ENCODE measurements at places on chromosomes 1 and 21.

DNA sequence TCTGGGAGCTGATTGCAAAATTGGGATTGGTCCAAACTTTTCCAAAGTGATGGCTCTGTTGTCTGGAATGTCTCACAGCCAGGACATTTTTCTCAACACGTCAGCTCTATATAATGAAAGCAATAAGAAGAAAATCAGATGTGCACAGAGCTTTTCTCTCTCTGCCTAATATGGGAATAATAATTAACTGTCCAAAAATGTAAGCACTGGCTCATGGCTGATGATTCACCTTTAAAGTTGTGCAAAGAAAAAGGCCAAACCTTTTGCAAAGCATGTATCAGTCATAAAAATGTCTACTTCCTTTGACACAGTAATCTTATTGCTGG is 30.4 kb downstream of the ZNF281 start:
- DNase-seq, result no peak

DNA sequence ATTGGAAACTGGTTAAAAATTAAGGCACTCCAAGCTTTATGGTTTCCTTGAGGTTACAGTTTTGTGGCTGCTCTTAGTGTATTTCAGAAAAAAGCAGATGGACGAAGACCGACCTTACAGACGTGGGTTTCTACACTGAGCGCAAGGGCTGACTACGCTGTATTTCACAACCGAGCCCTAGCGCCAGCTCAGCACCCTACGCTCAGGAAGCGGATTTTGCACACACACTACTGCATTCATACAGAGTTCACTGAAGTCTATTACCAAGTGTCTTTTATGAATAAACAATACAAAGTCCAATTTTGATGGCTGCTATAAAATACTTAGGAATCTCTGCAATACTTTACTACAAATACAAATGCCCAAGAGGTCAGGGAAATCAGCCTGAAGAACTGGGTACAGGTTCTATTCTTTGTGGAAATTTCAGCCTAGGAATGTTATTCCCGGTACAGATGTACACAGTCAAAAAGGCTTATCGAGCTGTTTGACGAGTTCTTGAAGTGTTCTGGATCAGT is 23.8 kb downstream of the PTTG1IP start:
- no peak for DNase-seq

DNA sequence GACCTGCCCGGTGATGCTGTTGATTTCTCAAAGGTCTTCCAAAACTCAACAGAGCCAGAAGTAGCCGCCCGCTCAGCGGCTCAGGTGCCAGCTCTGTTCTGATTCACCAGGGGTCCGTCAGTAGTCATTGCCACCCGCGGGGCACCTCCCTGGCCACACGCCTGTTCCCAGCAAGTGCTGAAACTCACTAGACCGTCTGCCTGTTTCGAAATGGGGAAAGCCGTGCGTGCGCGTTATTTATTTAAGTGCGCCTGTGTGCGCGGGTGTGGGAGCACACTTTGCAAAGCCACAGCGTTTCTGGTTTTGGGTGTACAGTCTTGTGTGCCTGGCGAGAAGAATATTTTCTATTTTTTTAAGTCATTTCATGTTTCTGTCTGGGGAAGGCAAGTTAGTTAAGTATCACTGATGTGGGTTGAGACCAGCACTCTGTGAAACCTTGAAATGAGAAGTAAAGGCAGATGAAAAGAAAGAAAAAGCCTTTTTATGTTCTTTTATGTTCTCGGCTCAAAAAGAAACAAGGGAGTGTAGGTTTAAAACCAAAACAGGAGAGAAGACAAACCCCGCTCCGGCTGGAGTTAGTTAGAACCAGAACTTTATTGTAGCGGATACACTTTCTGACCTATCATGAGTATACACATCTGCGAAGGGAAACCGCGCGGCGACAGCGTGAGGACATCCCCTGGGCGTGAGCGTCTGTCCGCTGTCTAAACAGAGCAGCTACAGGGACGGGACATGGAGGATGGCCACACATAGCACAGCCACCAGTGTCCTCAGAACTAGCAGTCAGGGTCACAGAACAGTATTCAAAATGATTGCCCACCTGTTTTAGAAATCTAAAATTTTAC is 77.1 kb downstream of the PIK3CD start:
- no peak for DNase-seq

DNA sequence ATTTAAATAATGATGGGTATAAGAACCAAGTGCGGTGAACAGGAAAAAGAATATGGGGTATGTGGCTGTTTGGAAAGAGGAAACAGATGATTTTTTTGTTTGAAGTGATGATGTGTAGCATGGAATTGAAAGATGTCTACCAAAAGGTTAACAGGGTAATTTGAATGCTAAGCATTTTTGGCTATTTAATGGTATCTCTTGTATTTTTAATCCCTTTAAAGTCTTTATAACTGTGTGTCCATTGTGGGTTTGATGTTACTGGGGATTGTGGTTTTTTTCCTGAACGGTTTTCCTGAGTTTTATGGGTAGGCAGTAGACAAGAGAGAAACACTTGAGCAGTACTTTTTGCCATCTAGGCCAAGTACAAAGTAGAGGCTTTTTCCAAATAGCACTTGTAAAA is 63.2 kb downstream of the PRDM2 start:
- DNase-seq, result no peak

DNA sequence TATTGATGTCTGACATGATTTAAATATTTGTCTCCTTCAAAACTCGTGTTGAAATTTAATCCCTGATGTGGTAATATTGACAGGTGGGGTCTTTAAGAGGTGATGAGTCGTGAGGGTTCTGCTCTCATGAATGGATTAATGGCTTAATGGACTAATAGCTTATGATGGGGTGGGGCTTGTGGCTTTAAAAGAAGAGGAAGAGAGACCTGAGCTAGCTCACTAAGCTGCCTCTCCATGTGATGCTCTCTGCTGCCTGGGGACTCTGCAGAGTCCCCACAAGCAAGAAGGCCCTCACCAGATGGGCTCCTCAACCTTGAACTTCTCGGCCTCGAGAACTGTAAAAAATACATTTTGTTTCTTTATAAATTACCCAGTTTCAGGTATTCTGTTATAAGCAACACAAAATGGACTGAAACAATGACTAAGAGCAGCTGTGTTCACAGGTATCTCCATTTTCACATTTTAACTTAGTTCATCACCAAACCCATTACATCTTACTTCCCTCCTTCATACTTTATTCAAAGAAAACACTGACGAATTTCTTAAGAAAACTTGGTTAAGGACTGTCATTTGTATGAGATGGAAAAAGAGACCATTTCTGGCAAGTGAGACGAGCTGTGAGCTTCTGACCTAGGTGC is 12.1 kb upstream of the AIM2 start:
- no peak for DNase-seq

GRCh38 chr1:17016317-17016661 is 4.6 kb upstream of the ATP13A2 start:
- no peak for DNase-seq

DNA sequence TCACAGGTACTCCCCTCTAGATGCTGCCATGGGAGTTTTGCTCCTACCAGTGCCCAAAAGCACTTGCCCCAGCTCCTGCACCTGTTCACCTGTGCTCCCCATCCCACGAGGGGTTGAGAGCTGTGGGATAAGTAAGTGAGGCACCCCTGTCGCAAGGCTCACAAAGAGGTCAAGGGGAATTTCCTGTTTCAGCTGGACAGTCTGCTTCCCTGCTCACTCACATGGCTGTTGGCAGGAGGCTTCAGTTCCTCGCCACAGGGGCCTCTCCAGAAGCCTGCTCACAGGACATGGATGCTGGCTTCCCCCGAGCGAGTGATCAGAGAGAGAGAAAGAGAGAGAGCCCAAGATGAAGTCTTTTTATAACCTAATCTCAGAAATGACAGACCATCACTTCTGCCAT is 8.7 kb upstream of the NCMAP start:
- no peak for DNase-seq

DNA sequence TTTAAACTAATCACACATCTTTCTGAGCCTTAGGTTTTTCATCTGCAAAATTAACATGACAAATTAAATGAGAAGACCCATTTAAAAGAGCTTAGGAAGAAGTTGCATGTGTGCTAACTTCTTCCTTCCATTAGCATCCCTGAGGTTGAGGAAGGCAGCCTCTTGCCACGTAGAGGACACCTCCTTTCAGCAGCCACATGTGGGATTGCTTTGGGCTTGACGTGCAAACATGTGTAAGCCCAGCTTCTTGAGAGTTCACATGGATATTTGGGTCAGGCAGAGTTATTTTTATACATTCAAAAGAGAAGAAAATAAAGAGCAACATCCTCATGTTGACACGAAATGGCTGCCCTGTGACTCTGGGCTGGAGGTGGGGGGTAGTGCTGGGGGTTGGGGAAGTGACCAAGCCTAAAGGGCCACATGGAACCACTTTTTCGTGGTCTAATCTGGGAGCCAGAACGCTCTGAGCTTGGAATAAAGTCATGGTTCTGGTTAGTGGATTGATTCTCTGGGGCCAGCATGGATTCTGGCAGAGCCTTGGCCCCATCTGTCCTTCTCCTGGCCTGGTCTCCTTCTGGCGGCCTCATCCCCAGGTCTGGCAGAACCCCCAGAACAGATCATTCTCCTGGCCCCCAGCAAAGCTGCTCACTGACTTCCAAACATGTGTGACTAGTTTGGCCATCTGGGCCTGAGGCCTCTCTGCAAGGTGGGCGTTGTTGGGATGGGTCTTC is 137.1 kb upstream of the USP24 start:
- no peak for DNase-seq

DNA sequence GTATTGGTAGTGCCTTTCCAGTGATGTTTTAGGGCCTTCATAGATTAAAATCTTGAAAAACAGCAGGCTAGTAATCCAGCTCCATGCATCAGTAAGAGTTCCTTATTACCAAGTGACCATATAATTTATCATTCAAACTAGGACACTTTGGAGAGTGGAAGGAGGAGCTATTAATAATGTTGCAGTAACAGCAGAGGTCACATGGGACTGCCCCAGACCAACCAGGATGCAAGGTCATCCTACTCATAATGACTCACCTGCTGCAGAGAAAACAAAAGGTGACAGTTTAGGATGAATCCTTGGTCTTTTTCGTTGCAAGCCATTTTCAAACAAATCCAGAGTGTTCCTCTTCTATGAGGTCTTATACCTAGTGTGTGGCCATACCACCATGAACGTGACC is 187.4 kb downstream of the NUF2 start:
- no peak for DNase-seq

GRCh38 chr1:180309338-180309737 is 79.3 kb downstream of the LHX4 start:
- no peak for DNase-seq

DNA sequence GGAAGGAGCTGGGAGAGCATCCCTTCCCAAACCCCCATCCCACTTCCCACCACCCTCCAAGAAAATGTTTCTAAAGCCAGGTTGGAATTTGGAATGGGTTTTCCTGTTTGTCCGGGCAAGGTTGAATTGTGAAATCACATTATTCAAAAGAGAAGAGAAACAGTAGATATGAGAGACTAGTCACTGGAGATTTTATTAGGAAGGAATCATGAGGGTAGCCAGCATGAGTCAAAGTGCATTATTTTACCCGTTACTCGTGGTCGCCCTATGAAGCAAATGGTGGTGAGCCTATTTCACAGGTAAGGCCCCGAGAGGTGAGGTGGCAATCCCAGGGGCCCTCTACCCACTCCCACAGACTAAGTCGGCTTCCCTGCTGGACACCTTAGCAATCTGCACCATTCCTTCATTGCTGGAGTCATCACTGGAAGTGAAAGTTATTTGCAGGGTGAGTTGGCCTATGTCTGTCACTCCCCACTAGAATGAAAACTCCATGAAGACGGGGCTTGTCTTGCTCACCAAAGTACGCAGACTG is 52.8 kb downstream of the TOMM20 start:
- DNase-seq, result no peak

DNA sequence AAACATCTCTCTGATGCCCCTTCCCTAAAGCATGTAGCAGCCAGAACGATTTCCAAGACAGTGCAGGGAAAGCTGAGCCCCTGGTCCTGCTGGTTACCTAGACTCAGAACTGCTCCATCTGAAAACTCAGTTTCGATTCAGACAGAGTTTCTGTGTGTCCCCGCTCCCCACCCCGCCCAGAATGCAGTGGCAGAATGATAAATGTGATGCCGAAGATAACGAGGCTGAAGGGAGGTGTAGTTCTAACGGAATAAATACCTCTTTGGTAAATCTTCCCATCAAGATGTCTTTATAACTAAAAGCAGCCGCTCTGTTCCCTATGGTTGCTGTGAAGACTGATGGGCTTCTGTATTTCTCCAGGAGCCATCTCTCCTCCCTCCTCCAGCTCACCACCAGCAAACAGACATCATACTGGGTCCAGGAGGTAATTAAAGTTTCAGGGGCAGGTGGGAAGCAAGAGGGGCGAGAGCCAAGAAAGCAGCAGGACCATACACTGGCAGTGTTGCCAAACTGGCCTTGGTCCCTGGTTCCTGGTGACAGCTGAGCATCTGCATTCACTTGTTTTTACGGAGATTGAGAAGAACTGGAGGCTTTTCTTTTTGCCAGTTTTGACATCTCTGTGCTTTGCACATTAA is 76.9 kb downstream of the DDX20 start:
- no peak for DNase-seq

GRCh38 chr1:230334447-230334837 is 91.7 kb downstream of the PGBD5 start:
- DNase-seq, result no peak

- DNase-seq, result no peak
Observed at GRCh38 chr1:57824535-57824934, 400.7 kb upstream of the DAB1 start.

DNA sequence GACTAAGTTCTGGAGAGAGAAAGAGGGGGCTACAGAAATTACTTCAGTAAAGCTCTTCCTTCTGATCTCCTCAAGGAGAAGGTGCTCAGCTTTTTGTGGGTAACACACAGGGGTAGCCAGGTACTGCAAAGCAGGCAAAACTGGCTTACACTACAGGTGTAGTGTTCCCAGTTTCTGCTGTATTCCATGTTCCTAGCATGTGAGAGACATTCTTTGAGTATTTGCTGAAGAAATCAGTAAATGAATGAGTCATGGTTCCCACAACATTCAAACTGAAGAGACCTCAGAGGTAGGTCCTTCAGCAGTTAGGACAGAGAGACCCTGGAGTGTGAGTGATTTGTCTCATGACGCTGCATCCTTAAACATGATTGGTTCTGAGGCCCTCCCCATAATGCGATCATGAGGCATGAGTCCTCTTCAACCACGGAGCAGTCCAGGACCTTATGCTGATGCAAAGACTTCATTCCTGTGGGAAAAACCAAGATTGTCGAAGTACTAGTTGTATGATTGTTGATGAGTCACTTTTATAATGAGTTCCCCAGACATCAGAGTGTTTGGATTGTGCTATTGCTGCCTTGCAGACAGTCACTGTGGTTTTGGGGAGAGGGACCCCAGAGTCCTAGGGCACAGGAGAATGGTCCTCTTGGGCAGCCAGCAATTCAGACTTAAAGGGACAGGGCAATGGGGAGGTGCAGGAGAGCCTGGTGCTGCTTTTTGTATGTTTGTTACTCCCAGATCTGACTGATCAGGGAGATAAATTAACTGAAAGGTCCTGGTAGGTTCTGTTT is 2.7 kb upstream of the OR10J4 start:
- DNase-seq, result no peak

DNA sequence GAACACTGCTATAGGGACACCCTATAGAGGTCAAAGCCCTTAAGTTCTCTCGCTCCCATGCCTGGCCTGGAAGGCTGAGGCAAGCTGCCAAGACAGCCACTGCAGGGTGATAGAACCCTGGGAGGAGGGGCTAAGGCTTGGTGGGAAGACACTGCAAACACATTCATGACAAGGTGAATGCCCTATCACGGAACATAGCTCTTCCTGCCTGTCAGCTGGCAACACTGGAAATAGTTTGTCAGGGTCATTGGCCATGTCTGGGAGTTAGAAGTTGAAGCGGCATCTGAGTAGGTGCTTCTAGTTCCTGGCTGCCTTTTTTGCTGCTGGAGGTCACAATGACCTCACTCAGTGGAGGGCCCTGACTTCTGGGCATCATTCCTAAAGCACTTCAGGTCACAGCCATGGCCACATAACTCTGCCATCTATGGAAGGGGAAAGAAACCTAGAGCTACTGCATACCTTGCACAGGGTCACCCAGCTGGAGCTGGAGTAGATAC is 4.2 kb downstream of the FABP3 start:
- no peak for DNase-seq
